ENCODE measurements at places on chromosomes 5 and 9.

DNA sequence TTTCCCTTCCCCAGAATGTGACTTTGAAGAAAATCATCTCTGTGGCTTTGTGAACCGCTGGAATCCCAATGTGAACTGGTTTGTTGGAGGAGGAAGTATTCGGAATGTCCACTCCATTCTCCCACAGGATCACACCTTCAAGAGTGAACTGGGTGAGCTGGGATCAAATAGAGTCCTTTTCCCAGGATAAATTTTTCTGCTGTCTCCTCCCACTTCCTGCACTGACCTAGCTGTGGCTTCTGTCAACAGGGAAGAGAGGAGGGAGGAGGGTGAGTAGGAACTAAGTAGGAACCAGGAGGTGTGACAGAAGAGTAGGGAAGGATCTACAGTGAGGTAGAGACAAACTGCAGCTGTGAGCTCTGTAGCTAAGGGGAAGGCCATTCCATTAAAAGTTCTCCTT lies 69.3 kb downstream of the MAMDC2 start:
- DNase-seq = no peak

- DNase-seq = no peak
Observed at GRCh38 chr5:114727358-114727757, 365.5 kb downstream of the KCNN2 start.

DNA sequence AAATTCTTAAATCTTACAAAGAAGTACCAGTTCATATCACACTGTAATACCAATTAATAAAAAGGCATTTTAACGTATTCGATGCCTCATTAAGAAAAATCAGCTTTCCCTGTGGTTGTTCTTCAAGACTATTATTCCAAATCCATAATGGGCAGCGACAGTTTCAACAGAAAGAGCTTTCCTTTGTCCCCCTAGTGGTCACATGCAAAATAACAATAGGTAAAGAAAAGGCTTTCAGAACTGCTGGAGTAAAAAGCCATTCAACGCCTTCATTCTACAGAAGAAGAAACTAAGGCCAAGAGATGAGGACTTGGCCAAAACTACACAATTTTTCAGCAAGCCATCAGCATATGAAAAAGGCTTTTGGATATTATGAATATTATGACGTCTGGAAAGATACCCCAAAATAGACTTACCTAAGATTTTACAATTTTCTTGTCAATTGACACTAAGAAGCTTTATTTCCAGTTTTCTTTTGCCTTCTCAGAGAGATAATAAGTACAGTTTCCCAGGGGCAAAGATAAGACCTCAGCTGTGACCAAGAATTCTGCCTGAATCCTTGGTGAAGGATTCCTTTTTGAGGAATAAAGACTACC lies 6.7 kb upstream of the CDH6 start:
- DNase-seq = peak; percentile 44

GRCh38 chr9:69466151-69466550 lies 141.1 kb downstream of the ENTREP1 start:
- no peak for DNase-seq

GRCh38 chr5:138985256-138985655 lies 110.1 kb upstream of the LRRTM2 start:
- peak; percentile 63 for DNase-seq

GRCh38 chr9:6628704-6629103 lies 16.8 kb downstream of the GLDC start:
- peak; percentile 8 for DNase-seq

GRCh38 chr5:163384669-163385068 lies 52.7 kb upstream of the CCNG1 start:
- DNase-seq = no peak

- DNase-seq = no peak
Observed at GRCh38 chr9:106376689-106377088, 486.3 kb upstream of the ZNF462 start.

DNA sequence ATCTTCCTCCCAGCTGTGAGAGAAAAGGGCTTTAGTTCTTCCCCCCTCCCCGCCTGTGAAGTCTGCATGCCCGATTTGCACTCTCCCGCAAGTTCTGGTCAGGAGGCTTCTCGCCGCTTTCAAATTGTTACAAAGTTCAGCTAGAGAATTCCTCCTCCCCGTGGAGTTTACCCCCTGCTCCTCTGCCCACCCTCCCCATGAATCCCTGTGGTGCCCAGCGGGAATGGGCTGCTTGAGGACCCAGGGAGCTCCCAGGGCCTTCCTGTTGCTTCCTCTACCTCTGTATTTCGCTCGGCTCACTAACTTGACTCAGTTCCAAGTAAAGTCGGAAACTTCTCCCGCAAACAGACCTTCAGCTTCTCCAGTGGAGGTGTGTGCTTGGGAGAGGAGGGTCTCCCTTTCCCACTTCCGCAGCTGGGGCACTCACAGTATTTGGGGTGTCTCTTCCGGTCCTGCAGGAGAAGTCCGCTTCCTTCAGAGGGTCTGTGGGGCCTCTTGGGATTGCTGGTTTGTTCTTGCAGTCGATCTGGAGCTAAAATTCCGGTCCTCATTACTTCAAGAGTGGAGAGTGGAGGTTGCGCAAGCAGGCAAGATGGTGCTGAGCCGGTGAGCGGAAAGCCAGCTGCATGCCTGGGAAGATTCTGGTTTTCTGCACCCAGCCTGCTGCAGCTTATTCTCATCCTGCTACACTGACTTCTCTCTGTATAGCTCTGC lies 97.8 kb downstream of the ADAMTS12 start:
- DNase-seq = no peak

DNA sequence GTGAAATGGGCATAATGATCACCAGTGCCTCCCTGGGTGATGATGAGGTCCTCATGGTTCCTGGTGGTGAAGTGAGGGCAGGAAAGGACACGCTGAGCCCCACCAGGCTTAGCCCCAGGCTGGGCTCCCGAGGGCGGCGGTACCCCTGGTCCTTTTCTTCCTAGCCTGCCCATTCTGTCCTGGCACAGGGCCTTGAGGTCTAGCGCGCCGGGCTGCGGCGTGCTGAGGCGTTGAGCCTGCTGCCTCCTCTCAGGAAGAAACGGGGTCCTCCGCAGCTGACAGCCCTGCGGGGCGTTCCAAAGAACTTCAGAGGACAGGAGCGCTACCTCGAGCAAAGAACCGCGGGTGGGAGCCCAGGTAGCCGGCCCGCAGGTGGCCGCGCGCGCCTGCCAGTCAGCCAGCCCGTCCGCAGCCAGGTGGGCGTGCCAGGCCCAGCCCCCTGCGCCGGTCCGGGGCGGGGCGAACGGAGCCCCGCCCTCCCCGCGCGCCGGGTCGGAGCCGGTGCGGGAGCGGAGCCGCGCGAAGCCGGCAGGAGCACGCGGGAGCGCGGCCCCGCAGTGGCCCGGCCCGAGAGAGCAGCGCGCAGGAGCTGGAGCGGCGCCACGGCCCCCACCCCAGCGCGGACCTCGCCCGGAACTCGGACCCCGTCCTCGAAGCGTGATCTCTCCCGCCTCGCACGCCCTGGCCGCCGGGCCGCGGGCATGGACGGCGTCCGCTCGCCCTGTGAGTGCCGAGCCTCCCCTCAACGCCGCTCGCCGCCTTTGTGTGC lies at the start of gene WNK2:
TSS of gene WNK2 (plus strand) at position 477 of the 769 bp plus-strand sequence. CDS start 791 bp downstream, outside the sequence.
- DNase-seq = no peak

- DNase-seq = no peak
Observed at GRCh38 chr5:178588769-178589168, 1.4 kb downstream of the COL23A1 start.

DNA sequence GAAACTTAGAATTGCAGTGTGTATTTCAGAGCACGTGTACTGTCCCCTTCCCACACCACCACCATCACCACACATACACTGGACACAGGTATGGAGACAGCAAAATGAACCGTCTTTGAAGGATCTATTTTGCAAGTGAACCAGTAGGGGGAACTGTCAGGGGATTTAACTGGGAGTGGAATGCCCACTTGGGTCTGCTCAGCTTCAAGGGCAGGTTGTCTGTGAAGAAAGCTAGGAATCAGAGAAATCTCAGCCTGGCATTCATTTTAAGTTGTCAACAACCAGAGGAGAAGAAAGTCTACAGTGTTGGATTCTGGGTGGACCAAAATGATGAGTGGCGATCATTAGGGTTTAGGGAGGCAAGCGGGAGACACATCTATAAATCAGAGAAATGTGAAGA lies 147.0 kb downstream of the DCP2 start:
- DNase-seq = peak; percentile 17

GRCh38 chr5:68994645-68995044 lies 99.2 kb upstream of the SLC30A5 start:
- DNase-seq = no peak

- DNase-seq = no peak
Observed at GRCh38 chr9:21527579-21527978, 45.5 kb upstream of the IFNE start.

GRCh38 chr5:161189452-161189851 lies 337.4 kb upstream of the ATP10B start:
- DNase-seq = no peak

DNA sequence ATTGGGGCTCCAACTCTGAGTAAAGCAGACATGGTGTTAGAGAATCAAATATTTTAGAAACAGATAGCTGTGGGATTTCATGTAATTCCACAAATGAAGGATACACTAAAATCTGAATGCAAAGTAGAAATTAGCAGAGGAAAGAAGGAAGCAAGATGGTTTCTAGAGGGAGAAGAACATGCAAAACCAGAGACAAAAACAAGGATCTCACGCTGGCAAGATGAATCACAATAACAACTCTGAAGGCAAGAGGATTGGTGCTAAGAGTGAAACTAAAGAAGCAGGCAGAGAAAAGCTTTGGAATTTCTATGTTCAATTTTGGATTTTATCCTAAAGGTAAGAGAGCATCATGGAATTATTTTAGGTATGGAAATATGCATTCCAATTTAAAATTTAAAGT lies 857.2 kb upstream of the COX7C start:
- no peak for DNase-seq

DNA sequence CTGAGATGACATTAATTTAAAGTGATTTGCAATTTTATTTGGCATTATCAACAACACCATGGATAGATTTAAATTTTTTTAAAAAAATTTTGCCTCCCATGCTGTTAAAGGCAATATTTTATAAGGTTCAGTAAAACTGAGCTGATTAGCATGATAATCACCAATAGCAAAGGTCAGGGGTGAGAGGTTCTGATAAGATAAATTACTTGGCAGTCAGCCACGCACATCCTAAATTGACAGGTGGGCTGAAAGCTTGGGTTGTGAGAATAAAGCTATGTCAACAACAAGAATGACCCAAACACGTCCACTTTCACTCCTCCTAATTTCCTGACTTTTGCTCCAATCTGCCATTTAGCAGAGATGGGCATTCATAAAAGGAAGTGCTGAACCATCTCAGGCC lies 127.1 kb downstream of the LHFPL2 start:
- no peak for DNase-seq

- DNase-seq = no peak
Observed at GRCh38 chr9:6924149-6924548, 166.4 kb downstream of the KDM4C start.

DNA sequence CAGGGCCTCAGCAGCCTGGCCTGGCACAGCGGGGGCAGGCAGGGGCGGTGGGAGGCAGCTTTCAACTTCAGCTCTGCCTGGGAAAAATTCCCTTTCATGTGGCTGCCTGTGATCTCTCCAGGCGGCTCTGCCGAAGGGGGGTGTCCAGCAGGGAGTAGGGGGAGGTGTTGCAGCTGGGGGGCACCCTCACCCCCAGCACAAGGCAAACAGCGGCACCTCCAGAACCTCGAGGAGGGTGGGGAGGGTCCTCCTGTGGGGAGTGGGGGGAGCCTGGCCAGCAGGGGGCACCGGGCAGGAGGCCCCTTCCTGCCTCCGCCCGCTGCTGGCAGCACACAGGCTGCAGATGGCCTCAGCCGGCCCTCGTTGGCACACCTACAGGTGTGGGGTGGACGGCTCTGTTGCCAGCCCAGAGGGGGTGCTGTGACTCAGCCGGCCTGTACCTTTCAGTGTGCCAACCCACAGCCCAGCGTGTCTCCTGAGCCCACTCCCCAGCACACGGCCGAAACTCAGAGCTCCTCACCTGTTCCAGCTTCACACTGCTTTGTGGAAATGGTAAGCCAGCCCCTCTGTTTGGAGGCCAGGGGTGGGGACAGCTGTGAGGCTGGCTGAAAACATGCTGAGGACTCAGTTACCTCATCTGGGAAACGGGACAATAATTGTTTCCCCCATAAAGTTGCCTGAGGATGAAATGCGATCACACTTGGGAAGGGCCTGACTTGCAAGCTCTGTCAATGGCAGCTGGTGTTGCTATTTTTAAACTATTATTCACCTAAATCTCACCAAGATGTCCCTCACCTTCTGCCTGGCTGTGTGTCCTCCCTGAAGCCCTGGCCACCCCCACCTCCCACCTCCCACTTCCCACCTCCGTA lies 37.0 kb downstream of the CXXC5 start:
- no peak for DNase-seq

- DNase-seq = peak; percentile 44
Observed at GRCh38 chr5:98770911-98771322, 2.5 kb upstream of the RGMB start.

DNA sequence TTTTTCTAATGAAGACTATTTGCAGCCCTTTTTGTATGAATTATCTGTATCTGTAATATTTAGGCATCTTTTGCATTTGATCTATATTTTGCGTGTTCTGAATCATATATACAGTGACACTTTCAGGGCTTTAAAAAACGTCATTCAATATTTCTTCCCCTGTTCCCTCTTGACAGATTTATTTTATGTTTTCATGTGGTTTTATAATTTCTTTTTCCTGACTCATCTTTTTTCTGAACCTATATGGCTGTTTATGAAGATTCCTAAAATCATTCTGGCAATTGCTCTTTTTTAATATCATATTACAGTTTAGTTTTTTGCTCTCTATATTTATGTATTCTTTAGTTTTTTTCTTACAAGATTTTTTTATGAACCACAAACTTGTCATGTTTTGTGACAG lies 67.6 kb downstream of the SMARCA2 start:
- DNase-seq = no peak
